ENCODE measurements at places on chromosomes 11 and 22. TPM values are rescaled to one million over a fixed set of nuclear protein-coding genes. Genes with fewer than 3 reads are reported as not detected.

The MED15 gene
- total RNA-seq: 31.6 TPM

DNA sequence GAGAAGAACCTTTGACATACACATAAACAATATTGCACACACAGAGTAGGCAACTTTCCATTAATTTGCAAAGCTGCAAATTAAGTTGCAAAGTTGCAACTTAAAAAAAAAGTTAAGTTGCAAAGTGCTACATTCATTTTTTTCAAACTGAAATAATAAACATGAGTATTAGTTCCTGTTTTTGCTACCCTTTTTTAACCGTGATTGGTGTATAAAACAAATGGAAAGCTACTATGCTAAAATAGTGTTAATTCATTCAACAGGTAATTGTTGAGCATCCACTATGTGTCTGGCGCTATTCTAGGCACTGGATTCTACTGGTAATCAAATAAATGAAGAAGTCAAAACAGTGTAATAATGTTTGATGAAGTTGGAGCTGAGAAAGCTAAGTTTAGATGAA, 8.1 kb downstream of the ZFP91 start:
- no peak for DNase-seq

DNA sequence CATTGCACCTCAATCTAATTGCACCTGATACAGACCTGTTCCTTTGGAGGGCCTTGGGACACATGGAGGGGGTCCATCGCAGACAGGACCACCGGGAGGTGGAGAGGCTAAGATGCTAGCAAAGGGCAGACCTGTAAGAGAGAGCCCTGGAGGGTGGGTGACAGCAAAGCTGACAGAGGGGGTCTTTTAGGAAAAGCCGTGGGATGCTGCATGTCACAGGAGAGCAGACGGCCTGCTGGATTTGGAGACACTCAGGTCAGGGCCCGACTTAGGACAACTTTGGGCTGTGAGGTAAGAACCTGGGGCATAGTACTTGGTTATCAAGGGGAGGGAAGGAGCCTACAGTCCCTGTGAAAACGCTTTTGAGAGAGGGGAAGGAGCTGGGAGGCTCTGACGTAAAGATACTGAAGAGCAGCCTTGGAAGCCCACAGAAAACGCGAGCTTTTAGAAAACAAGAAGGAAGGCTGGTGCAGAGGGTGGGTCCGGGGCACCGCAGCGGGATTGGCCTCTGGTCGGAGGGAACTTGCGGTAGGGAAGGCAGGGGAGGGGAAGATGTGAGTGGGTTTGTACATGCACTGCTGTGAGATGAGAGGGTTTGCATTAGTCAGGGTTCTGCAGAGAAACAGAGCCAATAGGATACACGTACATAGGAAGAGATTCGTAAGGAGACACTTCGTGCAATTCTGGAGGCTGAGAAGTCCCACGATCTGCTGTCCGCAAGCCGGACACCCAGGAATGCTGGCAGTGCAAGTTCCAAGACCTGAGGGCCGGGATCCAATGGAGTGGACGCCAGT, 868.5 kb downstream of the TBC1D22A start:
- DNase-seq: no peak

DNA sequence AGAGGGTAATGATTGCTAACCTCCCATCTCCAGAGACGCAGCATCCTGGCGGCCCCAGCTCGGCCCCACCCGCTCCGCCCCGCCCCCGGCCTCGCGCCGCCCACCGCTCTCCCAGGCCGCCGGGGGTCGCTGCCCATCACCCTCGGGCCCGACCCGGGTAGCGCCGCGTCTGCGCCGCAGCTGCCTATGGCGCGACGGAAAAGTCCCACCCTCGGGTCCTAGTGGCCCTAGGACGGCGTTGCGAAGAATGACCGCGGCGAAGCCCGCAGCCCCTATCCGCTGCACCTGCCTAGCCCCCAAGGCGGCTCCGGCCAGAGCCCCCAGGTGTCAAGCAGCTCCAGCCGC, 457 bp downstream of the CPSF7 start:
- DNase-seq: peak; percentile 43

GRCh38 chr11:68890490-68891231, 13.0 kb downstream of the MRPL21 start:
- peak; percentile 62 for DNase-seq

The IL10RA gene
- 7.3 TPM for total RNA-seq

- no peak for DNase-seq
These were observed 11.7 kb downstream of the GVQW3 start for GRCh38 chr11:76392870-76393269.

DNA sequence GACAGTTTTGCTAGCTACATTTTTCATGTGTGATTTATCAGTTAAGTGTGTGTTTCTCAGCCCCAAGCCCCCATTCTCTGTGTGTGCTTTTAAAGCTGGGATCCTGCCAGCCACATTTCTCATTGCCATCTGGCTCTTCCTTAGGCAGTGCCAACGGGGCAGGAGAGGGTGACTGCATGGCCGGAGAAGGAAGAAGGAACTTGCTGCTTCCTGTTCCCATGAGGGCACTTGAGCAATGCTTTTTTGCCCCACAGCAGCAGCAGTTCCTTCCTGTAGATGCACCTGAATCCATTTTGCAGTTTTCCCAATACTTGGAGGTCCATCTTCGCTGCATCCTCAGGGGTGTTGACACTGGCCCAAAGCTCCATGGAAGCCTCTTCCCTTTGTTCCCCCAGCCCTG, 37.5 kb downstream of the TNRC6B start:
- DNase-seq: peak; percentile 41

DNA sequence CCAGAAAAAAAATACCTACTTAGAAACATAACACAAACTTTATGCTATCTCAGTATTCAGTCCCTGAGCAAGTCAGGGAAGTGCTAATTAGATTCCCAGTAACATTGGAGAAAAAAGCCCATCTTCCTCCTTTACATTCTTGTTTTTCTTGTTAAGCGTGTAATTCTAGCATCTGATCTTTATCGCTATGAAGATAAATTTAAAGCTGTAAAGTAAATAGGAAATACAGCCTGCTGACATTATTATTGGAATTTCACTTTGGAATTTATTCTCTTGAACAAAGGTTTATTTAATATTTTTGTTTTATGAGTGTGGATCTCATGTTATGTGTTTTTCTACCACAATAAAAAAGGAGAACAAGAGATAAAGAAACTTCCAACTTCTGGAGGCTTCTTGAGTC, 13.9 kb downstream of the ALKBH3 start:
- DNase-seq: no peak

DNA sequence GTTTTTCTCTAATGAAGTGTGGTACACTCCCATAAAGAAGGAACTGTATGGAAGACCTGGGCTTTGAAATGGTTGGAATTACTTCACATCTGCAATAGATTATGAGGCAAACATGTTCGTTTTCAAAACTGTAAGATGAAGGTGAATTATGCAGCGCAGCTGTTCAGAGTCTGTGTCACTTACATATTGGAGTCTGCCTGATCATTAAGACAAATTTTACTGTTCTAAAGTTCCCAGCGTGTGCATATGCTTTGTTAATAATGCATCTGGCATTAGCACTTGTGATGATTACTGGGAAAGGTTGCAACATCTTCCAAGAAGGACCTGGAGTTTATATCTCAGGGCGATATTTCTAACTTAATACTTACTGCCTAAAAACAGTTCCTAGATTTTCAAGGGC, 255.2 kb upstream of the ZC3H12C start:
- DNase-seq: no peak

GRCh38 chr11:20451568-20451967, 64.1 kb downstream of the PRMT3 start:
- DNase-seq: no peak

The OR51B4 gene
- total RNA-seq: 0.52 TPM

DNA sequence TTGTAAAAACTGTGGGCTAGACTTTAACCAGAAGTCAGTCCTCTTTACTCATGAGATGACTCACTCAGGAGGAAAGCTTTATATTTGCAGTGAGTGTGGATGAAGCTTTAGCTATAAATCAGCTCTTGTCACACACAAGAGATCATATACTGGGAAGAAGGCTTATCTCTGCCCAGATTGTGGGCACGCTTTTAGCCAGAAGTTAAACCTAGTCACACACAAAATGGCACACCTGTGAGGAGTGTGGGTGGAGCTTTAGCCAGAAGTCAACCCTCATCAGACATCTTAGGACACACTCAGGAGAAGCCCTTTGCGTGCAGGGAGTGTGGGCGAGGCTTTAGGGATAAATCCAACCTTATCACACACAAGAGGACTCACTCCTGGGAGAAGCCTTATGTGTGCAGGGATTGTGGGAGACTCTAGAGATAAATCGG, 706.9 kb upstream of the LUZP2 start:
- no peak for DNase-seq

DNA sequence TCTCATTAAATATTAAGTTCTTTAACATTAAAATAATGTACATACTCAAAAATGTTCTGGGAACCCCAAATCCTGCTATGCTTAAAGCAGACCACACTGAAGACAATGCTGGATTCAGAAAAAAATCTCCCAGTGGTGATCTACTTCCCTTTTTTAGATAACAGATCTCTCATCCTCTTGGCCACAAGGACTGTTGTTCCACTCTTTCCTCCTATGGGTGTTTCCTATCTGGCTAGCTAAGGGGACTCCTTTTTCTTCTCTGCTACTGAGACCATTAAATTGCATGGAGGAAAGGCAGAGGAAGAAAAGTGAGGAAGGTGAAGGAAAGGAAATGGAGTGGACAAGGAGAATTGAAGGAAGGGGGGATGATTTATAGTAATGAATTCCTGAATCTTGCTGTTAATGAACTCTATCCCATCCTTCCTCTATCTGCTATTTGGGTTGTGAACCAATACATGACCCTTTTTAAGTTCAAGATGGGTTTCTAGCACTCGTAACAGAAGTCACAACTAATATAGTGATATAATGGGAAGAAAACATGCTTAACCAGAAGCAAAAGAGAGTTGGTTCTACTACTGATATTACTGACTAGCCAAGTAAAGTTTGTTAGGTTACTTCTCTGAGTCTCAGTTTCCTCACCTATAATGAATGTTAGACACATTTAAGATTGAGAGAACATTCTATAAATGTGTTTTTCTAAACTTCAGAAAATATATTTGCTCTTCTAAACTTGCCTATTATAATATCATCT, 53.2 kb downstream of the PIK3C2A start:
- no peak for DNase-seq

GRCh38 chr11:95764267-95764898, 25.2 kb downstream of the FAM76B start:
- DNase-seq: no peak

The KRTAP5-10 gene
- not detected for total RNA-seq

- no peak for DNase-seq
These were observed 693.1 kb upstream of the KIRREL3 start for GRCh38 chr11:127693686-127694085.

The VSIG2 gene
- total RNA-seq: 7.0 TPM

The WBP2NL gene
- 5.2 TPM for total RNA-seq

- DNase-seq: no peak
These were observed 258.2 kb upstream of the FAT3 start for GRCh38 chr11:91966368-91966767.

DNA sequence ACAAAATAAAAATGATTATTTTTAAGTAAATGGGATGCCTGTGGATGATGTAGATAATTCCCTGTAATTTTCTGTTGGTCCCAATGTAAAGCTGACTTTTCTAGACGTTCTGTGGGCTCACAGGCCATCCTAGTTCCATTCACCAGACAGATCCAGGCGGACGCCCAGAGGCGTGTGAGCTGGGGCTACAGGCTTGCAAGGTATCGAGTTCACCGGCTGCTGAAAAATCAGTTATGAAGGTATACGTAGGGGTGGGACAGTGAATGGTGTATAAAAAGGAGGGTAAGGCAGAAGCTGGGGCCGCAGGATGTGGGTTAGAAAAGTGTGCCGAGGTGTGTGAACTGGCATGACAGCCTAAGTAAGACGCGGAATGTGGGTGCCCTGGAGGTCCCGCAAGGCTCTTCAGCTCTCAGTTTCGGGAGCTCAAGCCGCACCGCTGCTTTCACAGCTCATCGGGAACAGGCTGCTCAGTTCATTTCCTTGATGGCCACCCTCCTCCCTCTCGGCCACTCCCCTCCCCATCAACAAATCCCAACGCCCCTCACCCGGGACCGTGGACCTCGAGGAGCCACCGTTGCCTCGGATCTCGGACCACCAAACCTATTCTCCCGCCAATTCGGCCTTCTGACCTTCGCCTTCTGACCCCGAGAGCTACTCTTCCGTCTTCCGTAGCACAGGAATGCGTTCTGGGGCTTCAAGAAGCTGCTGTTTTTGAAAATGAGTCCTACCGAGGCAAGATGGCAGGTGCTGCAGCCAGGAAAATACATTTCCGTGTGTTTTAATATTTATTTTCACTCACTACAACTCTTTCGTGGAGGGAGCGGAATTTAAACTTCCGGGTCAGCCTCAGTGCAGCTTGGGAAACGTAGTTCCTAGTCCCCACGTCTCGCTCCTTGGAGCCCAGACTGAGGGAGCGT, at the start of gene XNDC1N:
TSS of gene XNDC1N (minus strand) at position 775 of the 917 bp plus-strand sequence. CDS start 5,241 bp downstream, outside the sequence.
- DNase-seq: peak; percentile 79

DNA sequence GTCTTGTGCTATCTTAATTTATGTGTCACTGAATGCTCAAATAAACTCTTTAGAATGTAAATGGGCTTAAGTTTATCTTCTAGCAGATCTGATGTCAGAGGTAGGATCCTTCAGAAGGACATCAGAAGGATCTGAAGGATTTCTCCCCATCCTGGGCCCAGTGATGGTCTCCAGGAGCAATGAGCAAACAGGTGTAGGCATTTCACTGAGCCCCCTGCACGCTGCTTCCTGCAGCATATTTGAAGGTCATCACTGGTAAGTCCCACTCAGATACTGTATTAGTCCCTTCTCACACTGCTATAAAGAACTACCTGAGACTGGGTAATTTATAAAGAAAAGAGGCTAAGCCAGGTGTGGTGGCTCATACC, 4.5 kb downstream of the GSTP1 start:
- no peak for DNase-seq

The SUSD2 gene
- total RNA-seq: 7.6 TPM

The GSTP1 gene
- total RNA-seq: 359 TPM

GRCh38 chr11:46677169-46677568, 23.2 kb downstream of the ARHGAP1 start:
- no peak for DNase-seq

GRCh38 chr11:114886644-114887265, 208.4 kb downstream of the NXPE2 start:
- DNase-seq: no peak

The ACCS gene
- total RNA-seq: 14.3 TPM

The REXO2 gene
- 95.9 TPM for total RNA-seq

DNA sequence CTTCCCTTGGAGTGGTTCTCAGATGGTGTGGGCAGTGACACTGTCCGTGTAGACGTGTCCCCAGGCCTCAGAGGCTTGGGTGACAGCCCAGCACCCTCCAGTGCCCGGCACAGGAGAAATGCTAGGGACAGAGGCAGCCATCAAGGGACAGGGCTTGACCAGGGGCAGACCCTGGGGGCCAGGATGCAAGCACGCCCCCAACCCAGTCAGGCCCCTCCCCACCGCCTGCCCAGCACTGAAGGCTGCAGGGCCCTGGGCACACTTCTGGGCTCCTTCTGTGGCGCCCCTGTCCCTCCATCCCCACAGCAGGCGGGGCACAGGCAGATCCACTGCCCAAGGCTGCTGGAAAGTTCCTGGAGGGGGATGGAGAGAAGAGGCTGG, 11.1 kb downstream of the IGF2 start:
- no peak for DNase-seq

- DNase-seq: no peak
These were observed 42.5 kb downstream of the CERK start for GRCh38 chr22:46695346-46696228.

The TEX54 gene
- total RNA-seq: not detected

- no peak for DNase-seq
These were observed 39.3 kb upstream of the BSX start for GRCh38 chr11:123020968-123021367.

The SF1 gene
- 470 TPM for total RNA-seq

The KCNA4 gene
- not detected for total RNA-seq

The FZD4 gene
- 25.4 TPM for total RNA-seq

GRCh38 chr22:17767233-17768065, 6.8 kb downstream of the BID start:
- DNase-seq: no peak

The KCNJ11 gene
- 7.6 TPM for total RNA-seq
